SIG-M5 (cell line): ENCODE measurements at places on chromosomes 2 and 18.

DNA sequence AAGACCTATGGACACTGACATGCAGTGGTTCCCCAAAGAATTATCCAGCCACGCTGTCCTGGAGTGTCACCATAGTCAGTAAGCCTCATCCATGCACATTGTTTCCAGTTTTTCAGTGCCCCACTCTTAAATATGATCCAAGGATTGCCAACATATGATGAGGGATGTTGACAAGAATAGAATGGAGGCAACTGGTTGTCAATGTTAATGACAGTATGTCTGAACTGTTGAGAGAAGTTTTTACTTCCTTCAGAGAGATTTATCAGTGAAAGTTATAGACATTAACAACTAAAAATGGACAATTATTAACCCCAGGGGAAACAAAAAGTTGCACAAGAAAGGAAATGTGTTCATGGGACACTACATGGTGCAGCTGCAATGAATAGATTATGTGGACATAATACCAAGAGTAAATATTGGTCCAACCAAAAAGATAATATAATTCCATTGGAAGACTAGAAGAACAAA lies 69.9 kb downstream of the CYP26B1 start:
- no peak for DNase-seq

DNA sequence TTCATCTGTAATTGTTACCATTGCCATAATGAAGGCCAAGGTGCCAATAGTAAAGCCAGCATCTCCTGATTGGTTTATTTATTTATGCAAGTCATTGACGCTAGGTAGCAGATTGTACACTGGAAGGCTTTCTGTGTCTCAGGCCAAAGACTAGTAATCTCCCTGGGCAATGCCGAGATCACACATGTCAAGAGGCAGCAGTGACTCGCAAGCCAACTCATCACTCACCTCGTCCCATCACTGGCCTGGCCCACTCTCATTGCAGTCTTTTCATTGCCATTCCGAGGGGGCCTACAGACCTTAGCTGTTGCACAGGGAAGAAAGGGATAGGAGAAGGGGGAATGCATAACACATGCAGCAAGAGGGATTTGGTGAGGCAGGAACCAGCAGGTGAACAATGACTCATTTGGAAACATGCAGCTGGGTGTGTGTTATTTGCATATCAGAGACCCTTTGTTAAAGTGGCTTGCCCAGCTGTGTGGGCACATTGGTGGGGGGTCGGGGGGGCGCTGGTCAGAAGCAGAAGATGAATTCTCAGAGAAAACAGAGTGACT lies 448.7 kb upstream of the HNRNPA3 start:
- DNase-seq = no peak

DNA sequence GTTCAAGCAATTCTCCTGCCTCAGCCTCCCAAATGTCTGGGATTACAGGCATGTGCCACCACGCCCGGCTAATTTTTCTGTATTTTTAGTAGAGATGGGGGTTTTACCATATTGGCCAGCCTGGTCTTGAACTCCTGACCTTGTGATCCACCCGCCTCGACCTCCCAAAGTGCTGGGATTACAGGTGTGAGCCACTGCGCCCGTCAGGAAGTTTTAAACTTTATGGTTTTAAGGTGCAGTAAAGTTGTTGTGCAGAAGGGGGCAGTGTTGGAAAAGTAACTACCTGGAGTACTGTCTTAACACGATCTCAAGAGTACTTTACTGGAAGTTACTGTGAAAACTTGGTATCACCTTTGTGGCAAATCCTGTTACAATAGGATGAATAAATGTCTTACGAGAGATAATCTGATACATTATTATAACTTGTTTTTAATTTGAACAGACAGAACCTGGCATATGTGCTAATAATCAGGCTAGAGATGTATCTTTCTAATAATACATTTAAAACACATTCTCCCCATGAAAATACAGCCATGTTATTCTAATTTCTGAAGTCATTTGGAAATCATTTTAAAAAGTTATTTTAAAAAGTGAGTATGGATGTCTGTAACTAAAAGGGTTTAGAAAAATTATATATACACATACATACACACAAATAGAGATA lies 10.8 kb downstream of the SPDYA start:
- no peak for DNase-seq

DNA sequence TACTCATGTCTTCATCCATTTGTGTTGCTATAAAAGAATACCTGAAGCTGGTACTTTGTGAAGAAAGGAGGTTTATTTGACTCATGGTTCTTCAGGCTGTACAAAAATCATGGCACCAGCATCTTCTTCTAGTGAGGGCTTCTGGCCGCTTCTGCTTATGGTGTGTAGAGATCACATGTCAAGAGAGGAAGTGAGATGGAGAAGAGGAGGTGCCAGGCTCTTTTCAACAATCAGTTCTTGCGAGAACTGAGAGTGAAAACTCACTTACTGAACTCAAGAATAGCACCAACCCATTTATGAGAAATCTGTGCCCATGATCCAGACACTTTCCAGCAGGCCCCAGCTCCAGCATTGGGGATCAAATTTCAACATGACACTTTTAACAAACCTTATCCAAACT lies 30.0 kb upstream of the BARD1 start:
- no peak for DNase-seq

- no peak for DNase-seq
These were observed 192.1 kb downstream of the OTX1 start for GRCh38 chr2:63242747-63243146.

DNA sequence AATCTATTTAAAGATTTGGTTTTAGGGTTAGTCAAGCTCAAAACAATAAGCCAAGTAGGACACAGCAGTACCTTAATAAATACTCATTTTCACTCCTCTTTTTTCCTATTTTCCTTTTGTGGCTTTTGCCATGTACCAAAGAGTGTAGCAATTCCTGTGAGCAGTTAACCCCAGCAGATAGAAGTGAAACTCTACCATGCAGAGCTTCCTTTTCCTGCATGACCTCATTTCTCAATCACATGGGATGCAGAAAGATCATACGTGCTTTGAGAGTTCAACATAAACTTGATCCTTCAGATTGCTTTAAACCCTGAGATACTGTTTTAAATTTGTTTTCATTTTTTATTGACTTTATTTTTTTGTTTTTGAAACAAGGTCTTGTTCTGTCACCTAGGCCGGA lies 99.1 kb upstream of the ARHGAP15 start:
- peak; percentile 67 for DNase-seq

- DNase-seq = no peak
These were observed 3.5 kb downstream of the CWC22 start for GRCh38 chr2:180003559-180003958.
